ENCODE measurements at places on chromosomes 11 and 22.
A peak's percentile ranks its signal among the peaks of the same experiment; 100 is the strongest.

DNA sequence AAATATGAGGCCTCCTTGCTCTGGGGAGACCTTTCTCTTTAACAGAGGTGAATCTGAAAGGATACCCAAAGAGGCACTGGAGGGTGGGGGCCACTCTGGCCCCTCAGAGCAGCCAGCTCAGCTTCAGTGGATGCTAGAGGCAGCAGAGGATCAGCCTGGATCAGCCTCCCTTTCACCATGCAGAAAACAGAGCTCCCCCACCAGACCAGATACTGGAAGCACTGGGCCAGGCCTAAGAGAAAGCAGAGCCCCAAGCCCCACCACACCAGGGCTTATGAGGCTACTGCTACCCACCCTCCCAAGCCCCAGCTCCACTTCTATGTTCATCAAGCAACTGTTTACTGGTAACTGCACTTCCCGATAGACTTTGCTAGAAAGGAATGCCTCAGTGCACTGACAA lies 4.0 kb upstream of the SLC43A3 start:
- no peak for DNase-seq

DNA sequence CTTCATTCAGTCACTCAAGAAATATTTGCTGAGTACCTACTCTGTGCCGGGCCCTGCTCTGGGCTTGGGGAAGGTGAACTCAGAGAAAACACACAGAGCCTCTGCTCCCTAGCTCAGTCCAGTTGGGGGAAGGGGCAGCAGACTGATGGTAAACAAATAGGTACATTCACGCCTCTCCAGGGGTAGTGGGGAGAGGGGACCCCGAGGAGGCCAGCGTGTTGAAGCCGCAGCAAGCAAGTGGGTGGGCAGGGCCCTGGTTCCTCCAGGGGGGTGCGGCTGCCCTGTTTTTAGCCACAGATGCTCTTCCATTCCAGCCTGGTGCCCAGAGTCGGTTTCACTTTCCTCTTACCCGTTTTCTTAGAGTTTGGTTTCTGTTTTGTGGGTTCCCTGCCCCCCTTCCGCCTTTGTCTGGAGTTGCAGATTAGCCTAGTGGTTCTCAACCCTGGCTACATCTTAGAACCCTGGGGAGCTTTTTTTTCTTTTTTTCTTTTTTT lies 8.7 kb downstream of the DRAP1 start:
- peak; percentile 89 for DNase-seq

DNA sequence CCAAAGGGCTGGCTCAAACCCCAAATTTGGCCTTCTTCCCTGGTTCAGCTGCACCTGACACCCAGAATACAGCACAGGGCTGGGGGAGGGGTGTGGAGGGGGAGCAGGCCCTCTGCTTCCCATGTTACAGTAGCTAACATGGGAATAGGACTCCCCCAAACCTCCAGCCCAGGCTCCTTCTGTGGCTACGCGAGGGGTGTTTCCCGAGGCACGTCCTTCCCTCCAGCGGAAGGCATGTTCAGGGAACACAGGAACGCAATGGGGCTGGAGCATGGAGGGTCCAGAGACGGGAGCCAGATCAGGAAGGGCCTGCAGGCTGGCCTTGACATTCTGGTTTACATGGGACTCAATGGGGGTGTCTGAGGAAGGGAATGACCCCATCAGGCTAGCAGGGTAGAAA lies 11.8 kb upstream of the IGLL1 start:
- DNase-seq, result peak; percentile 25

DNA sequence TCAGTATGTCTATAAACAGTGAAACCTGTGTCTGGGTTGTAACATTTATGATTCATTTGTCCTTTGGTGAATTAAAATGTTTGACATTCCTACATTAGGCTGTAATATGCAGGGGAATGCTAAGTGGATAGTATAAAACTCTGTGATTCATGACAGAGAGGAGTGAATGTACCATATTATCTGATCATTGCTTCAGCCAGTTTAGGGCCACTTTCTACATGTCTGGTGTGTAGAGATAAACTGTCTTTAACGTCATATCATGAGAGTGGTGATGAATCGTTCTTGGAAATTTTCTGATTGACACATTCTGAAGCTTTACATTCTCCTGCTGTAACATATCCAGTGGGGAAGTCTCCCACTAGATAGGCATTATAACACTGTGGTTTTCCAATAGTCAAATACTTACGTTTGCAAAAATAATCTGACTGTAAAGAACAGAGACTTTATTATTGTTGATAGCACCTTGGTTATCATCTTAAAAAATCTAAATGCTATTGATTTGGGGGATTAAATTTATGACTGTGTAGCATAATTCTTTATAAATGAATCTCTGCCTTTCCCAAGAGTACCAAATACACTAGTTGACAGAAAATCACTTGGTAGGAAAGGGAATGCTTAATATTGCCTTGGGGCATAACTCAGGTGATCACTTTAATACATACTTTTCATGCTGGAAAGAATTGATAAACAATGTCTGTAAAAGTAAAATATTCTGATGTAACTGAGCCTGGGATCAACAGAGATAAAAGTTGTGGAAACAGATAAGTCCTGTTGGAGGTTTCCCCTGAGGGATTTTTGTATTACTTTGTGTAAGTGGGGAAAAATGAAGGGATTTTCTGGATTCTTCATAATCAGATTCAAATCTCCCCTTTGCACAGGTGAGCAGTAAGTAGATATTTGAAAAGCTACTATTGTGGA lies 427.9 kb downstream of the JRKL start:
- DNase-seq, result no peak

DNA sequence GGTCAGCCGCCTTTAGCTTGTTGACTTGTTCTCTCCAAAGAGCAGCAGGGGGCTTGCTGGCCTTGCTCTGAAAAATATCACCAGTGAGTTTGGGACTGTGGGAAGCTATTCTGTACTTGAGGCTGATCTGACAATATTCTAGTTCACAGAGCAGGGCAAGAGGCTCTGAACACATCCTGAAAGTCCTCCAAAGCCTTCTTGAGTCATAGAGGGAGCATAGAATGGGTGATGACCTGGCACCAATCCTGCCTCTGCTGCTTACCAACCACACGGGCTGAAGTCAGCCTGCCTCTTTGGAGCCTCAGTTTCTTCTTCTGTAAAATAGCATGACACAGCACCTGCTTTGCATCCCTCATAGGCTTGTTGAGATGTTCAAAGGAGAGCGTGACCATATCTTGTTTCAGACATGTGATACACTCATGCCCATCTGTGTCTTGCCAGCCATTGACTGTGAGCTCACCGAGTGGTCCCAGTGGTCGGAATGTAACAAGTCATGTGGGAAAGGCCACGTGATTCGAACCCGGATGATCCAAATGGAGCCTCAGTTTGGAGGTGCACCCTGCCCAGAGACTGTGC lies 96.6 kb downstream of the RRAS2 start:
- no peak for DNase-seq

DNA sequence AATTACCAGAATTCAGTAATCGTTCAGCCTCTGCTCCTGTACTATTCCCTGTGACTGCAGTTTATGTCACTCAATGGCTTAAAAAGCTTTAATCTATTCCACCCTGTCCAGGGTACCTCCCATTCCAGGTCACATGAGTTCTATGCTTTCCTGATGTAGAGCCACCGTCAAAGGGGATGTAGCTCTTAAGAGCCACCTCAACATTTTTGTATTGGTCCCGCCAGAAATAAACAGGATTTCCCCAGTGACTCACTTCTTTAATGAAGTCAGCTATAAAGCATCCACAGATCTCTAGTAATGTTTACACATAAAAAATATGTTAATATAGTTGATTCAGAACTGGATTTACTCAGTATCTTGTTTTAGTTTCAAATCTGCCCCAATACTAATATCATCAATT lies 1.3 kb upstream of the OR8D1 start:
- no peak for DNase-seq

DNA sequence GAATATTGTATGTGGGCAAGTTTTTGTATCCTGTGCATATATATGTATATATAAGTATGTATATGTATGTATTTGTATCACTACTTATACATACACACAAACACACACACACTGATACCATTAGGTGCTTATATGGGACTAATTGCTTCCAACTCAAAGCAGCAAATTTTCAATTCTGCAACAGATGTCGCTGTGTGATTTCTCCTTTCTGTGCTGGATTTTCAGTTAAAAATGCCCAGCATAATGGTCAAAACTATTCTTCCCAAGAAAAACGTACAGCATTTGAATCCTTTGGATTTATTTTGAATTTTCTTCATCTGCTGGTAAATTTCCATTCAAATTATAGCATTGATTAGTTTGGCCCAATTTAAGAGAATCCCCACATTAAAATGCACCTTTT lies 4.3 kb downstream of the CADM1 start:
- no peak for DNase-seq

DNA sequence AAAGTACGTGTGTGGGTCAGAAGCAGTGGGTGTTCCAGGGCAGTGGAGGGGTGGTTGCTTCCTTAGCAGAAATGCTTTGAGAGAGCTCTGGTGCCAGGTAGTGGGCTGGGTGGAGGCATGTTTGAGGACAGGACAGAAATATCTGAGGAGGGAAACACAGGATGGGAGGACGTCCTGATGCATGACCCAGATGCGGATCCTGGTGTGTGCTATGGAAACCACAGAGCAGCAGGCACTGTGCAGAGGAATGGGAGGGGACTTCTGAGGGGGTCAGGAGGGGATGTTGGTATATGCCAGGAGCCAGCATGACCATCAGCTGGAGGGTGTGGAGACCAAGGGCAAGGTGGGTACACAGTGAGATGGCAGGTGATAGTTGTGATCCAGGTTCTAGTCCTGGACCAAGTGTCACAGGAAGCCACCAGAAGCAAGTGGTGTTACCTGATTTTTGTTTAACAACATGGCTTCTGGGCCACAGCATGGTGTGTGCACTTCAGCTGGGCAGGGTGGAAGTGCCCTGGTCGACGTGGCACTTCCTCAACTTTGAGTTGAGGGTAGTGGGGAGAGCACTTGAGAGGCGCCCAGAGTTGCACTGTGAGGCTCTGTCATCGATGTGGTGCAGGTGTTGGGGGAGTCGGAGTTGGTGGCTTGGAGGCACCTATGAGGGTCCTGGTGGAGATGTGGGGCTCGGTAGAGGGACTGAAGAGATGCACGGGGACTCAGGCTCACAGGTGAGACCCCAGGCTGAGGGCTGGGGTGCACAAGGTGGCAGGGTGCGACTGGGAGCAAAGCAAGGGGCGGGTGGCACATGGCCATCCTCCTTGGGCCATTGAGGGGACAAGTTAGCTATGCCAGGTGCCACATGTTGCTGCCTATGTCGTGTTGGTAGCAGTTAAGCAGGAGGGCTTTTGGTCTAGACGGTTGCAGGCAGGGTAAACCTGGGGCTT lies 7.5 kb downstream of the DGCR8 start:
- peak; percentile 54 for DNase-seq

GRCh38 chr11:134647066-134647743 lies 235.2 kb upstream of the B3GAT1 start:
- no peak for DNase-seq

- no peak for DNase-seq
These were observed at the start of gene OR2AG2 for GRCh38 chr11:6771926-6772893. OR2AG2 (minus strand) TSS chr11:6771976; CDS start chr11:6768957, 3,019 bp downstream.

DNA sequence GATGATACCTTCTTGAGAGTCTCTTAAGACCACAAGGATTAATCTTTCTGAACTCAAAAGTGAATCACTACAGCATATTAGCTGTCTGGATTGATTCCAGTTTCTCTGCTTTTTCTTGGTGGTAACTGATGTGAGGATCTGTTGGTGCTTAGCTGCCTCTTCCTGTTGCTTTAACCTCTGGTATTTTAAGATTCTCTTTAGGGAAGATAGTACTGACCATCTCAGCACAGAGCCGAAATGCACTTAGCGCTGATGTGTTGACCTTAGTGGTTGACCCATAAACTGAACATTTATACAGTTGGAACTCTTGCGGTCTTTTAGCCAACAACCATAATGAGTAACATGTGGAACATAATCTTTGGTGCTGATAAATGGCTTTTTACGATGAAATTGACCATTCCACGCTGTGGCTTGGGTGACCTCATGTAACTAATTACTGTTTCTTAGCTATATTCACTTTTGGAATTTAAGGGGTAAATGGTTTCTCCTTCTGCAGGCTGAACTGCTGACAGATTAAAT lies 33.7 kb downstream of the APLP2 start:
- DNase-seq, result no peak

GRCh38 chr11:26901162-26901561 lies 92.8 kb upstream of the FIBIN start:
- DNase-seq, result no peak

GRCh38 chr11:78202733-78203167 lies 14.0 kb downstream of the USP35 start:
- peak; percentile 14 for DNase-seq

GRCh38 chr11:20457001-20457799 lies 69.7 kb downstream of the PRMT3 start:
- DNase-seq, result no peak

DNA sequence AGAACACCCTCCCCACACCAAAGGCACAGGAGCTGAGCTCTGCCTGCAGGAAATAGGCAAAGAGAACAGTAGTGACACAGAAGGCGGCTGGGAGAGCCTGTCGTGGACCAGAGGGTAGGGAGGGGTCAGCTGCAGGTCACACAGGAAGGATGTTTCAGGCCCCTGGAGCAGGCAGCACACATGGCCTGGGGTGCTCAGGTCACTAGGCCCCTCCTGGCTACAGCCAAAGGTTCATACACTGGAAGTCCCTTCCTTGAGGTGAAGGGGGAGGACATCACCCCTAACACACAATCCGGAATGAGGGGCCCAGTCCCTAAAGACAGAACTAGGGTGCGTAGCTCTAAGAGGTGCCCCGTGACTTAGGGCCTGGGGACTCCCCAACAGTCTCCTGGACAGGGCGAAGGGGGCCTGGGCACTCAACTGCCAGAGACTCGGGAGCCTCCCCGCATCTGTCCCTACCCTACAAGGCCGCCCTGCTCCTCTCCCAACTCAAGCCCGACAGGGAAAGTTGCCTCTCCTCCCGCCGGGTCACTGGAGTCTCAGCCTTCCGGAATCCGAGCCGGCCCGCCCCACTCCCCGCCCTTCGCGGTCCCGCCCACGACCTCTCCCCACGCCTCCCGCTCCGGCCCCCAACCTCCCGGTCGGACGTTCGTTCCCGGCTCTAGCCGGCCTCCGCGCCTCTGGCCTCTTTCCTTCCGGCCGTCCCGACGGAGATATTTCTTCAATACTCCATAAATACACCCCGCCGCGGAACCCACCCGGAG lies at the start of gene CYB5R2:
Gene CYB5R2 (minus strand): TSS at position 541 of the 764 bp plus-strand sequence. CDS start 675 bp downstream, outside the sequence.
- DNase-seq, result no peak

GRCh38 chr11:10322830-10323792 lies 18.2 kb downstream of the ADM start:
- no peak for DNase-seq

DNA sequence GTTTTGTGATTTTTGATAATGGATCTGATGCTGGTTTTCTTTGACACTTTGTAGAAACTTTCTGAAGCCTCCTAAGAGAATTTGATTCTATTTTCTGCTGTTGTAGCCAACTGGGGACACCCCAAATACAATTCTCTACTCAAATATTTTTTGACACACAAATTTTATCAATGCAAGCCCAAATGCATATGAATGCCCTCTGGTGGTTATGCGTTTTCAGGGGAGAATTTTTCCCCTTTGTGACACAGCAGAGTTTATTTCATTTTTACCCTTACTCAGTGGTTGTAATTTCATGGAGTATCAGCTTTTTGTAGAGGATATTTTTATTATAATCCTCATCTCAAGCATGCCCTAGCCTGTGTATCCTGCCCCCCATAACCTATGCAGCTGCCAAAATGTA lies 44.7 kb upstream of the MTMR2 start:
- no peak for DNase-seq

GRCh38 chr22:42613872-42614301 lies 796 bp downstream of the POLDIP3 start:
- DNase-seq, result no peak
